ENCODE measurements at places on chromosomes 4 and X.

DNA sequence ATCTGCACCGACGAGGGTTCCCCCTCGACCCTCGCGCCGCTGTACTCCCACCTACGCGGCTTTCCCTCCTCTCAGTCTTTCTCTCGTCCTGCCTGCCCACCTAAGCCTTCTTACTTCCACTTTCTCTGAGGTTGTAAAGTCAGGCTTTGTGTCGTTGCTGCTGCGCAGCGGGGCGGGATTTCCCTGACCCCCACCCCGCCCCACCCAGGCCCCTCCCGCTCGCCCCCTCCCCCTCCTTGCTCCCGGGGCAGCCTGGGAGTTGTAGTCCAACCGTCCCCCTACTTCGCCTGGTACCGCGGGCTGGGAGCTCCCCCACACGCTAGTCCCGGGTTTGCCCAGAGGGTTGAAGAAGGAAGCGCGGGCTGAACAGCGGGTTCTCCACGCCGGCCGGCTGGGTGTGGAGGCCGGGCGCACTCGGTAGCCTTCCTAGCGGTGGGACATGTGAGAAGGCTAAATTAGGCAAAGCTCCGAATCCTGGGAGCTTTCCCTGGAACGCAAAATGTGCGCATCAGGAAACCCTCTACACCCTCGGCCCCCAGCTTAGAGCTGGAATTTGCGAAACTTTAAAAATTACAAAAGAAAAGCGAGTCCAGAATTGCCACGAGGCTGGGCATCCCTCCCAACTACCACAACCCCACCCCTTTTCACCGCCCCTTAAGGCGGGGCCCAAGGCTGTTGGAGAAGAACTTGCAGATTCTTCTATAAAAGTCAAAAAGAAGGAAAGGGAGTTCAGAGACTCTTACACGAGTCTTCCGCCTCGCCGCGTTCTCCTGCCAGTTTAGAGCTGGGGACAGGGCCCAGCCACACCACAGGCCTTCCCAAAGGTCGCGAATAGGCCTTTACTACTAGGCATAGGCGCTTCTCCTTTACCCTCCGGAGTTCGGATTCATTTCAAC is at the start of gene ATP11C:
Gene ATP11C (minus strand): TSS at position 153 of the 896 bp plus-strand sequence. CDS start 1,011 bp downstream, outside the sequence.
- no peak for DNase-seq

DNA sequence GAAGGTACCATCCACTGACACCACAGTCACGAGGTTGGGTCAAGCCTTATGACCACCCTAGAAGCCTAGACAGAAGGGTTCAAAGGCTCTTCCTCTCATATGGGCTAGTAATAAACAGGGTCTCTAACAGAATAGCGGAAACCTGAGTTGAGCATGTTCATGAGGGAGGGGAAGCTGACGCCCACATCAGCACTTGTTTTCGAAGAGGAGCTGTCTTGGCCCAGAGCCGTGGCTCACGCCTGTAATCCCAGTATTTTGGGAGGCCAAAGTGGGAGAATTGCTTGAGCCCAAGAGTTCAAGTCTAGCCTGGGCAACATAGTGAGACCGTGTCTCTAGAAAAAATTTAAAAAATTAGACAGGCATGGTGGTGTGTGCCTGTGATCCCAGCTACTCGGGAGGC is 21.5 kb upstream of the TMSB4X start:
- DNase-seq, result no peak

DNA sequence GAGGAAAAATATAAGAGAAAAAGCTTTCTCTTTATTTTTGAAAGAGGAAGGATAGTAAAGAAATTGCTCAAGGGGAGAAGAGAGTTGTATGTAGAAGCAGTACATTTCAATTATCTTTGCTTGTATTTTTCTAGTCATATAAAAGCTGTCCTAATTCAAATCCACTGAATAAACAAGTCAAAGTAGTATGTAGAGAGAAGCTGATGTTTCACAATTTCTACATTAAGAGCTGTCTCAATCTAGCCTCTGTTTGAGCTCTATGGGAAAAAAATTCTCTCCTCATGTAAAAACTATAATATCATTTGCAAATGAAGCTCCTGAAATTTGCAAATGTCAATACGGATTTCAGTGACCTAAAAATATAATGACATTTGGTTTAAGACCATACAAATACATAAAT is 52.6 kb downstream of the CHM start:
- no peak for DNase-seq

- DNase-seq, result no peak
Measured at GRCh38 chrX:65196758-65197360, 220.6 kb upstream of the ZC4H2 start.

GRCh38 chrX:644304-645281 is 14.0 kb downstream of the SHOX start:
- no peak for DNase-seq

GRCh38 chr4:1009542-1010394 is 1.7 kb upstream of the FGFRL1 start:
- no peak for DNase-seq

DNA sequence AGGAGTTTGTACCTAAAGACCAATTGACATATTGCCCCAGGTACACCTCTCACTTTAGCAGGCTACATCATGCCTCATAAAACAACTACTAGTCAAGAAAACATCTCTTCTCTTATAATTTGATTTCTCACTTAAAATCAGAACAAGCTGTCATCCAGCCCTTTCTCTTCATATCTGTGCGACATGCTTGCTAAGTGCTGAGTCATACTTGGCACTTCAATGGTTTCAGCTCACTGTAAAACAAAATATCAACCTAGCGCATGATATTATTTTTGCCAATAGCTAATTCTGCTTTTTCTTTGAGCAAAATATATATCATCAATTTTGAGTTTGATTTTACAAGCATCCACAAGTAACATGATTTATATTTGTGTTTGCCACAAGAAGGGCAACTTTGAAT is 27.9 kb upstream of the FUNDC1 start:
- no peak for DNase-seq

DNA sequence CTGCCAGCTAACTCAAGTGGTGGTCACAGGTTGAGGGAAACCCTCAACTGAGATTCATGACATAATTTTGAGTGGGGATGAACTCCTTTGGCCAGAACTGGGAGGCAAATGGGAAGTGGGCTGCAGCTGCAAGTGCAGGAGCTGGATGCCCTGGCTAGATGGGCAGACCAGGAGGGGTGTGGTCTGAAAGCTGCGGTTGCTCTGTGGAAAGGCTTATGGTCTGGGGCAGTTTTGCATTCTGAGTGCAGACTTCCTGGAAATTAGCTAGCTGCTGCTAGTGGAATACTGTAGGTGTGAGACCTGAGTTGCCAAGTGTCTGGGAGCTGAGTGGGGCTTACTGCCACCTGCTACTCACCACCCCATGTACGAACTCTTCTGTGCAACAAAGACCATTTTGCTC is 52.1 kb upstream of the NAP1L2 start:
- no peak for DNase-seq

DNA sequence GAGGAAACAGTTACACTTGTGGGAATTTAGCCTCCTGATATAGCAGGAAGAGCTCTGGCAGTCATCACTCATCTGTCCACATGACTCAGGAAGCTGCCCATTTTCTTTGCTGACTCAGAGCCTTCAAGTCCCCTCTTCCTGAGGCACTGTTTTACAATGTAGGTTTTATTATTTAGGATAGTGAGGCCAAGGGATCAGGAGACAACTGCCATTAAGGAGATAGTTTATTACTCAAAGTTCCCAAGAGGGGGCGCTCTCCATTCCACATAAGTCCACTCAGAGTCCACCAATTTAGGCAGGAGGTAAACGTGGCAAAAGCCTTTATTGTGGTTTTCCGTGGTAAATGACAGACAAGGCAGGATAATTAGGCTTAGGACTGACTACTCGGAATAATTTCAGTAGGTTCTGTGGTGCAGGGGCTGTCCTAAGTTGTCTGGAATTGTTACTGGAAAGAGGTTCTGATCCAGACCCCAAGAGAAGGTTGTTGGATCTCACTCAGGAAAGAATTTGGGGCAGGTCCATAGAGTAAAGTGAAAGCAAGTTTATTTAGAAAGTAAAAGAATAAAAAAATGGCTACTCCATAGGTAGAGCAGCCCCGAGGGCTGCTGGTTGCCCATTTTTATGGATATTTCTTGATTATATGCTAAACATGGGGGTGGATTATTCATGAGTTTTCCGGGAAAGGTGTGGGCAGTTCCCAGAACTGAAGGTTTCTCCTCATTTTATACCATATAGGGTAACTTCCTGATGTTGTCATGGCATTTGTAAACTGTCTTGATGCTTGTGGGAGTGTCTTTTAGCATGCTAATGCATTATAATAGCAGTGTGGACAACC is 96.0 kb upstream of the RAB40AL start:
- DNase-seq, result no peak

DNA sequence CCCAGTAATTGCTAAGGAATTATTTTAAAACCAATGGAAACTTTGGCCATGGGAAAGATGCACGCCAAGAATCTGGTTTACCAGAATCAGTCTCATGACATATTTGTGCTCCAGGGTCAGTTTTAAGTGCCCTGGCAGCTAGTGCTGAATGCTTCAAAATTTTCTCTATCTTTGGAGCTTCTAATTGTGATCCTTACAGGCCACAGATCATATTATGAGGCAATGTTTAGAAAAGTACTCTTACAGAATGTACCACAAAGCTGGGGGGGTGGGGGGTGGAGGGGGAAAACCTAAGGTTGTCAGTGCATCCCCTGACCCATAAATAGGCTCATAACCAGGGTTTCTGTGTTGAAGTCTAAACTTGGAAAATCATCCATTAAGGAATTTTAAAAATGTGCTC is 514.5 kb downstream of the INPP4B start:
- DNase-seq, result no peak

Measured in NCI-H187 treated with DMSO at 0.1 percent for 48 hours (cell line).